Left ventricle myocardium superior (tissue), 1 donor: ENCODE measurements at places on chromosomes 2 and 18. TPM values are rescaled to one million over a fixed set of nuclear protein-coding genes. Genes with fewer than 3 reads are reported as not detected.

The SKA1 gene
- 0.20 TPM for total RNA-seq

The ALPP gene
- total RNA-seq, result not detected

The TMEM37 gene
- total RNA-seq, result 2.9 TPM

The SNORC gene
- 1.3 TPM for total RNA-seq

The HOXD4 gene
- 0.22 TPM for total RNA-seq

The ATP9B gene
- total RNA-seq, result 14.0 TPM

The ICOS gene
- total RNA-seq, result not detected

The IL37 gene
- total RNA-seq, result not detected

The MC4R gene
- not detected for total RNA-seq

The KCNIP3 gene
- total RNA-seq, result 5.3 TPM

The ADGRF3 gene
- total RNA-seq, result not detected

DNA sequence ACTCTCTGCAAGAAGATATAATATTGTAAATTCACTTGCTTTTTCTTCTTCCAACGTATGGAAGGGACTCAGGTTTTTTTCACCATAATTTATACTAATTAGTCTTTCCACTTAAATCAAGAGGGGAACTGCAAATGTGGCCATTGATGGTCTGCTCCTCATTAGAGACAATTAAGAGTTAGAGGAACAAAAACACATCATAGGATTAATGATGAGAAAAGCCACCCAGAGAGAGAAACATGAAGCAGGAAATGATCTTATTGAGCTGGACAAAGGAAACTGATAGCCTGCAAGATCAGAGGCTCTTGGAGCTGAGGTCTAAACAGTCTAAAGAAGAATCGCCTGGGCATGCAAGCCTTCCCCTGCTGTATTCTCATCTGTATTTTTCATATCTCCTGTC, 151.2 kb upstream of the NRP2 start:
- DNase-seq, result no peak

DNA sequence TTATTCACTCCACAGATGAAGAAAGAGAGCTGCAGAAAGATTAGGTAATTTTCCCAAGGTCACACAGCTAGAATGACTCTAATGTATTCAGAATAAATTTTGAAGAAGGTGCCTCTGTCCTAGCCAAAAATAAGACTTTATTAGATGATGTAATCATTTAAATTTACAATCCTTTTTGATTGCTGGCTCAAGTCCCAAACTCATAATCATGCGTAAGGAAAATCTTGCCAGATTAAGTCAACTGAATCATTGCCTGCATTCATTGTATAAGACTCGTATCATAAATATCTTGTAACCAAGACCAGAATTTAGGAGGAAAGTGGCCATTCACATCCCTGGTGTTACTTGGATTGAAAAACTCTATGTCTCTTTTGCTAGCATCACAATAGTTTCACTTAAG, 53.1 kb upstream of the STK39 start:
- DNase-seq, result no peak

DNA sequence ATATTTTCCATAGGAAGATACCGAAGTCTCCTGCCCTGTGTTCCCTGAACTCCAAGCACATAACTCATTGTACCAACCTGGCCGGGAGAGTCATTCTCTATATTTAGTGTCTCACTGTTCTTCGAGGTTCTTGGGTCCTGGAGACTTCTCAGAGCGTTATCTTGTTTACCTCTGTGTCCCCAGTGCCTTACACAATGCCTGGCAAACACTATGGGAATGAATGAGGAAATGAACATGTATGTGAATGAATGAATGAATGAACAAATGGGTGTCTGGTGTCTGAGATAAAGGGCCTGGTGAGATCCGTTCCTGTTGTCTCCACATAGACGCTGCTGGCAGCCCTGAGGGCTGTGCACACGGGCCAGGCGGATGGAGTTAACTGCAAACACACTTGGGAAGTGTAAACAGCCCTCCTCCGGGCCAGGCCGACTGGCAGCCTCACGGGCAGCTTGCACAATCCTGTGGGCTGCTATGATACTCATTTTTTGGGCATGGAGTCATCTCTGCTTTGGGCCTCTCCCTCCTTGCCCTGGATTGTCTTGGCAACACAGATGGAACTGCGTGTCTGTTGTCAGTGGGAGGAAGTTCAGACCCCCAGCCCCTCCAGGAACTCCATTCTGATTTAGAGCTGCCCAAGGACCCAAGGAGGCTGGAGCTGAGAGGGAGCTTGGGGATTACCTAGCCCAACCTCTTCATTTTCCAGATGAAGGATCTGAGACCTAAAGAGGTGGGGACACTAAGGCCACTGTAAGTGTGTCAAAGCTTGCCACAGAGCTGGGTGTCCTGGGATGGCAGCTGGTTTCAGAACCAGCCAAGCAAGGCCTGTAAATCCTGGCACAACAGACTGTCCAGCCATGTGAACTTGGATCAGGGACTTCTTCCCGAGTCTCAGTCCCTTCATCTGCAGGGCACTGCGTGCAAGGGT, 124.4 kb downstream of the INHBB start:
- DNase-seq, result peak; percentile 83

DNA sequence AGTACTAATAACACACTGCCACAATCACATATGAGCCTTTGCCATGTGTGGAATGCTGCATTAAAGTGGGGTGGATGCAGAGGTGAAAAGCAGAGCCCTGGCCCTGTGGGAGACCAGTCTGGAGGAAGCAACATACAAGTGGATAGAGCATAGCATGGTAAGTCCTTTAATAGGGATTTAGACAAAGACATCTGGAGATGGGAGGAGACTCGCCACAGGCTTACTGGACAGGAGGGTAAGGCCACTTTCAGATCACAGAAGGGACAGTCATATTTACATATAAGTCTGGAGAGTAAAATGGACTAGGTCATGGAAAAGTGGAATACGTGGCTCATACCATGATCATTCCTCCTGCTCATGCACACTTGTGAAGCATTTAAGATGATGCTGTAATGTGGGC, 84.3 kb downstream of the PPP1R1C start:
- DNase-seq, result no peak

DNA sequence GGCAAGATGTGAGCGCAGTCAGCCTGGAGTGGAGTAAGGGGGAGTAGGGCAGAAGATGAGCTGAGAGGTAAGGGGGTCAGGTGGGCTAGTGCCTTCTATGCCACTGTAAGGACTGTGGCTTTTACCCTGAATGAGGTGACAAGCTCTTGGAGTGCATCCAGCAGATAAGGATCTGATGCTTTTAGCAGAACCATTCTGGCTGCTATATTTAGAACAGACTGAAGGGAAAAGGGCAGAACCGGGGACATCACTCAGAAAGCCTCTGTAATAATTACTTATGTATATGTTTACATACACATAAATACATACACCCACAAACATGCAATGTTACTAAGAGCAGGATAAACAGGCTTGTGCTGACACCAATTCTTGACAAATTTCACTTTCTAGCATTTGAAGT, 124.8 kb downstream of the DTNB start:
- DNase-seq, result no peak

- DNase-seq, result no peak
These were observed 92.1 kb downstream of the SLC4A3 start for GRCh38 chr2:219719521-219719920.

- DNase-seq, result no peak
These were observed 54.6 kb upstream of the ZFP36L2 start for GRCh38 chr2:43280994-43281393.

DNA sequence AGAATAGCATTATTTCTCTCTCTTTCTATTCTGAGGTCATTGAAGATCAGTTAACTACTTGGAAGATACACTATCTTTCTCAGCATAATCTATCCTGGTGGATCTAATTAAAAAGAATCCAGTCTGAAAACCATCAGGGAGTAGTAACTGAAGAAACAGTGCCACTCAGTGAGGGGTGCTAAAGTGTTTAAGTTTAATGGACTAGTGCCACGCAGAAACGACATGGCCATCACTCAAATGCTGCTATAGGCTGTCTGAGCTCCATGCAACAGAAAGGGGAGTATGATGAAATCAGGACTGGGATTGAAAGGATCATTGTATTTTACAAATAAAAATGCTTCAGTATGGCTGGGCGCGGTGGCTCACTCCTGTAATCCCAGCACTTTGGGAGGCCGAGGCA, 23.3 kb downstream of the LRRC30 start:
- DNase-seq, result no peak

DNA sequence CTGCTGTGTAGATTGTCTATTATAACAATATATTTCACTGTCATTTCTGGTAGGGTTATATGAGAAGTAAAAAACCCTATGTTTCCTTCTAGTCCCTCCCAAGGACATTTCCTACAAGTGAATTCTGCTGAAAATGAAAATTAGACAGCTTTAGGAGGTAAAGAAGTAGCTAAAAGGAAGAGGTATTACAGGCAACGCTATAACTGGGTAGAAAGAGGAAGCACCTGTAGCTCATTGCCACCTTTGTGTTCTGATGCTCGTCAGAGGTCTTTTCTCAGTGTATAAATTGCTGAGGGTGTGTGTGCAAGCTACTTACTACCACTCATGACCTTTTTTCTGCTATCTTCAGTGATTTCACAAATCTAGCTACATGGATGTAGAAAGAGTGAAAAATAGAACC, 1.4 kb downstream of the DNAJC10 start:
- no peak for DNase-seq

GRCh38 chr2:156481312-156481711, 45.1 kb downstream of the GPD2 start:
- no peak for DNase-seq

DNA sequence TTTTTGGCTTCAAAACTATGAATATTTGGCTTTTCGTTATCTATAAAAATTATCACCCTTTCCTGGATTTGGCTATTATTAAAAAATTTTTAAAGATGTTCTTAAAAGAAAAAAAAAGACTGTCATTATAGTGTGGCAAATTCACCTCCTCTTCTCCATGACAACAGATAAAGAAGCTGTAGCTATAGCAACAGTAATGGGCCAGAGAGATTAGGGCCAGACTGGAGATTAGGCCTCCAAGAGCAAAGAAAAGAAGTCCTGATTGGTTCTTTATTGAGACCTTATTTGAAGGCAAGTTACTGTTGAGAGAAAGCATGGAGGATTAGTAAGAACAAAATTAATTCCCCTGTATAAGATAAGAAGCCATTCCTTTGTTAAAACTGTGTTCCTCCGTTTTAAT, 812.5 kb downstream of the DCC start:
- no peak for DNase-seq

- DNase-seq, result peak; percentile 99
These were observed 14.3 kb downstream of the MALL start for GRCh38 chr2:110101280-110101844.

- no peak for DNase-seq
These were observed 57.7 kb upstream of the ATG16L1 start for GRCh38 chr2:233193738-233194137.

GRCh38 chr2:32760628-32761027, 132.8 kb downstream of the TTC27 start:
- no peak for DNase-seq

DNA sequence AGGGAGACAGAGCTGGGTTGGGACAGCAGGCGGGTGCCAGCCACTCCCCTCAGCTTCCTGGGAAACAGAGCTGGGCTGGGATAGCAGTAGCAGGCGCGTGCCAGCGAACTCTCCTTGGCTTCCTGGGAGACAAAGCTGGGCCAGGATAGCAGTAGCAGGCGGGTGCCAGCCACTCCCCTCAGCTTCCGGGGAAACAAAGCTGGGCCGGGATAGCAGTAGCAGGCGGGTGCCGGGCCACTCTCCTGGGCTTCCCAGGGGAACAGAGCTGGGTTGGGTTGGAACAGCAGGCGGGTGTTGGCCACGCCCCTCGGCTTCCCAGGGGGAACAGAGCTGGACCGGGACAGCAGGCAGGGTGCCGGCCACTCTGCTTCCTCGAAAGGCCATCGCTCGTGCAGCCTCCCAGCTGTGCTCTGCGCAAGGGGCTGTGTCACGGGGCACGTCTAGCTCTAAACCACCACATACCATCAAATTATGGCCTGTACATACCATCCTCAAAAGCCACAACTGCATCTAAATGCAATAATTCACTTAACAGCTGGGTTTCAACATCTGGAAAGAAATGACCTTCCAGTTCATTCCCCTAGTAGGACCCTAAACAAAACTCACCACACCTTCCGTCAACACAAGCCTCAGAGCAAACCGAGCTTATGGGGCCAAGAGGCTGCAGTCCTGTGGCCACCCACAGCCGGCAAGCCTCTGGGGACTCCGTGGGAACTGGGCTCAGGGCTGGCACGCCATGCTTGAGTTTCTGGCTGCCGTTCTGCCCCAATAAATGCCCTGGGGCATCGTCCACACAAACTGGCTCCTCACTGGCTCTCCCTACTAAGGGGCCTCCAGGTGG, 228.3 kb downstream of the TWIST2 start:
- DNase-seq, result no peak

- DNase-seq, result no peak
These were observed 262.6 kb downstream of the TNS1 start for GRCh38 chr2:217740178-217740577.

DNA sequence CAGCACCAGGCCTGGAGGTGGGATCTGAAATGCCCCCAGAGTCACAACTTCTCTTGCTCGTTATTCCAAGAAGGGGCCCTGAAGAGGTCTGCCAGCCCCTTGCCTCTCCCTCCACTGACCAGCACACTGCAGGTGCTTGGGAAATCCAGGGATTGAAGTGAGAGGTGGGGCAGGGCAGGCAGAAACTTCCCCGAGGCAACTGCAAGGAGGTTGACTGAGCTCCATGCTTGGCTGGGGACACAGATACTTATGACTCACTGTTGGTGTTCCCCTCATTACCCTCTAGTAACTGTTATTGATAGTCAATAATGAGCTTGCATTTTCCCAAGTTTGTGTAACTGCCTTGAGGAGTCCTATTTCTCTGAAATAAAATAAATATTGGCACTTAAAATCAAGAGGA, 47.5 kb downstream of the MARCO start:
- no peak for DNase-seq

DNA sequence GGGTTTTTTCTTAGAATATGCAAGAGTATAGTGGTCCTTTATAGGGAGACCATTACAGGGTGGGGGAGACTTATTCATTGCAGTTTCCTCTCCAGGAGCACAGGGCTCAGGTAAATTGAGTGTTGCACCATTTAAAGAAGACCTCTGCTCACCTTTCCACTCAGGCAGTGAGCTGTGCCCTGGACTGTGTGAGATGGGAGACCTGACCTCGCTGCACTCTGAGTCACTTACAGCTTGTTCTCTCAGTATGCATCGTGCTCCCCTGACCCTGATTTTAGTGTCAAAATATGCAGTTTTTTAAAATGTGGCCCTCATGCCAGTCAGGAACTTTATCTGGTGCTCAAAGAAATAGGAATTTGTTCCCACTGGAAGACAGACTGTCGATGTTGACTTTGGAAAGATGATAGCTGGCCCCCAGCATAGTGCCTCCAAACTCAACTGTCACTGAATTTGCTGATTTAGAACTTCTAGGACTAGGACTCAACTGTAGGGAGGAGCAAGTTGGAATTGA, 146.7 kb upstream of the EPAS1 start:
- DNase-seq, result no peak

DNA sequence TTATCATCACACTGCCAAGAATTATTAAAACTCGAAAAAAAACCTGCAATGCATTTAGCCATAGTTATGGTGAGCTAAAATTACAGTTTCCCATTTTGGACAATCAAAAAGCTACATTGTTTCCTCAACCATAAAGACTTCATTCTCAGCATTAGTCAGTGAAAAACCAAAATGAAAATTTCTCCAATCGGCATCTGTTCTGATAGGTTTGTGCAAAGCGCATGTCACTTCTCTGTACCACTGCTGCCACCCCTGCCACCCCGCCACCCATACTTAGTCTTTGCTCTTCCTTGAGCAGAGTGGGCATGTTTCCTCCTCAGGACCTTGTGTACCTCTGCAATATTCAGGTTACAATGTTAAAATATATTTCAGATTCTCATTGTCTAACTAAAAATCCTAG, 7.1 kb upstream of the ZBTB14 start:
- DNase-seq, result no peak
